ENCODE measurements at places on chromosomes 5 and 9.
A peak's percentile ranks its signal among the peaks of the same experiment; 100 is the strongest.

- no peak for DNase-seq
These were observed 9.0 kb upstream of the RFX3 start for GRCh38 chr9:3534614-3535404.

DNA sequence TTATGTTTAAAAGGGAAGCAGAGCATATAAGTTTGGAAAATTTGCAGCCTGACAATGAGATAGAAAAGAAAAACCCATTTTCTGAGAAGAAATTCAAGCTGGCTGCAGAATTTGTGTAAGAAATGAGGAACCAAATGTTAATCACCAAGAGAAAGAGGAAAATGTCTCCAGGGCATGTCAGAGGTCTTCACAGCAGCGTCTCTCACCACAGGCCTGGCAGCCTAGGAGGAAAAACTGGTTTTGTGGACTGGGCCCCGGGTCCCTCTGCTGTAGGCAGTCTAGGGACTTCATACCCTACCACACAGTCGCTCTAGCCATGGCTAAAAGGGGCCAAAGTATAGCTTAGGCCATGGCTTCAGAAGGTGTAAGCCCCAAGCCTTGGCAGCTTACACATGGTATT, 32.1 kb upstream of the HSD17B4 start:
- no peak for DNase-seq

GRCh38 chr5:141431286-141431685, 979 bp downstream of the PCDHGA12 start:
- no peak for DNase-seq

GRCh38 chr9:124458441-124458840, 8.2 kb downstream of the ADGRD2 start:
- no peak for DNase-seq

- DNase-seq: peak; percentile 39
These were observed 14.2 kb upstream of the AGGF1 start for GRCh38 chr5:77015938-77016569.

DNA sequence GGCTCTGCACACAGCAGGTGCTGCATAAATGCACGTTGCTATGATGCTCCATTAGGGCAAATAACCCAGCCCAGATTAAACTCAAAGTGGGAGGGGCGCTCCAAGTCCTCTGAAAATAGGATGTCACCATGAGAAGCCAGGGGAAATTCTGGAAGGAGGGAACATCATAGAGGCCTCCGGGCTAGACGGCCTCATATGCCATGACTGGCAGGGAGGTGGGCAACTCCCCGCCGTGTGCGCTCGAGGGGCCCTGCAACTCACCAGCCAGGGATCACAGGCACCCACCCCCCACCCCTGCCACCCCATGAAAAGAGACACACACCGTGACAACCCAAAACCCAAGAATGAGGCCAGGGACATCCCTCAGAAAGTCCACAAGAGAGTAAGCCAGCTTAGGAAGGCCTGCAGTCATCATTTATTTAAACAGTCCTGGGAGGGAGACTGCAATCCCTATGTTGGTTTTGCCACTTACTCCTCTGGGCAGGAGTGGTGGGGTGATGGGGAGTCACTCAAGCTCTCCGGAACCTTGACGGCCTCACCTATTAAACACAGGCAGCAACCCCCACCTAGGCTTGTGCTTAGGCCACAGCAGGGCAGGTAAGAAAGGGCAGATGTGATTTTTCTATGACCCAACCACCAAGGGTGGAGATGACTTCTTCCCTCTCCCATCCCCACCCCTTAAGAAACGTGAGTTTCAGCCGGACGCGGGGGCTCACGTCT, 4.0 kb downstream of the VAV2 start:
- no peak for DNase-seq

GRCh38 chr5:135714126-135714894, 120.2 kb upstream of the SLC25A48 start:
- DNase-seq: no peak

GRCh38 chr9:134502809-134503211, 138.8 kb upstream of the COL5A1 start:
- DNase-seq: no peak

- no peak for DNase-seq
These were observed 145.1 kb upstream of the TBCA start for GRCh38 chr5:77921094-77921768.

DNA sequence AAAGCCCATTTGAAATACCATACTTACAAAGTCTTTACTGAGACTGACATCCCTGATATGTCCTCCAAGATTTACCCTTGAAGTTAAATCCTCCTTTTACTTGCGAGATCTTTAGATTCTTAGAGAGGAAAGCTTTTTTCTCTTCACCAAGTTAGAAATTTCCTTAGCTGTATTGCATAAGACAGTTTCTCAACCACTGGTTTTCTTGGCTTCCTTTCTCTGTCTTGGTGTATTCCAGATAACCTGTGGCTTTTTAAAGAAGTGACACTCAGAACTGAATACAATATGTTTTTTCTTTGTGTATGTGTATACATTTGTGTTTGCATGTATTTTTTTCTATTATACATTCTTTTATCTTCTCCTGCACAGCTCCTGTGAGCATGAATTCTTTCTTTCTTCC, 65.0 kb downstream of the SNCAIP start:
- DNase-seq: no peak

GRCh38 chr5:40518485-40518917, 161.2 kb upstream of the PTGER4 start:
- DNase-seq: peak; percentile 50

GRCh38 chr5:68740226-68740910, 353.4 kb upstream of the SLC30A5 start:
- no peak for DNase-seq

DNA sequence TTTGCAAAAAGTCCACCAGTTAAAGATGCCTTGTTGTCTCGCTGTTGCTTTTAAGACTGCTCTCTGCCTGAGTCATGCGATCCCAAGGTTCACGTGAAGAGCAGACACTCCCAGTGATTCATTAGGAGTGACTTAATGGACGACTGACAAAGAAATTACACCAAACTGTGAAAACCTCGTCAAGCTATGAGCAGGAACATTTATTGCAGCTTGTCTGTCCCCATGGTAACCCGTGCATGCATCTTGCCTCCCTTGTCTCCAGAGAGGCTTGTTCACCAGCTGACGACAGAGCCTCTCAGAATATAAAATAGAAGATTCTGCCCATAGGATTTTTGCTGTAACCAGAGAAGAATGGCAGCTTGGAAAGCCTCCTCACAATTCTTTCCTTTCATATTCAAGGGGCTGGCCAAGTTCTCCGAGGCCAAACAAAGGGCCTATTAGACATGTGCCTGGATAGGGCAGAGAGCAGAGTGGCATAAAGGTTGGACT, 352.7 kb downstream of the SPOCK1 start:
- peak; percentile 80 for DNase-seq

- DNase-seq: no peak
These were observed 35.2 kb upstream of the PDE8B start for GRCh38 chr5:77175231-77175630.

DNA sequence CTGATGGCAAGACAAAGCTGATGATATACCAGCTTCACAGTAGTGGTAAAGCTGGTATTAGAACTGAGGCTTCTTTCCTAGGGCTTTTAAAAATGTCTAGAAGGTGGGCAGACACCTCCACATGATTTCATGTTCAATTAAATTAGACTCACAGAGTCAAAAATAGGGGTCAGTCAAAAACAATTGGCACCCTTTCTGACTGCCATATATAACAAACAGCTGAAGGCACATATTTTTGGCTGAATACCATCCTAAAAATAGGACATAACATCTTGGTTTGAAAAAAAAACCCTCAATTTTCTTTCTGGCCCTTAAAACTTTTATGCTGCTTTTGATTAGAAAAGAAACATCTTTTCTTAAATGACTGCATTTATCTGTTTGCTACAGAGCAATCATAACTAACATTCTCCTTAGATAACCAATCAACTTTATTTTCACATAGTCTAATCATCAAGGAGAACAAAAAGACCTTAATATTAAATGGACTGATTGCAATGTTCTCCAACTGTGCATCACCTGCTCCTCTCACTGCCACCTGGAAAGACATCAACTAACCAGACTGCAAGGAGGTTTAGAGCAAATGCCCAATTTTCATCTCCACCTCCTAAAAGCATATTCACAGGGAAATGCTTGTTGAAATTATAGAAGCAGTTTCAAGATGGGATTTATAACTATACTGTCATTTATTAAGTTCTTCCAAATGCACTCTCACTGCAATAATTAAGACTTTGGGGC, 3.2 kb downstream of the SGTB start:
- no peak for DNase-seq

GRCh38 chr9:93120846-93121315, 13.2 kb downstream of the NINJ1 start:
- DNase-seq: no peak

- DNase-seq: no peak
These were observed 126.1 kb upstream of the HAND1 start for GRCh38 chr5:154603953-154604679.

DNA sequence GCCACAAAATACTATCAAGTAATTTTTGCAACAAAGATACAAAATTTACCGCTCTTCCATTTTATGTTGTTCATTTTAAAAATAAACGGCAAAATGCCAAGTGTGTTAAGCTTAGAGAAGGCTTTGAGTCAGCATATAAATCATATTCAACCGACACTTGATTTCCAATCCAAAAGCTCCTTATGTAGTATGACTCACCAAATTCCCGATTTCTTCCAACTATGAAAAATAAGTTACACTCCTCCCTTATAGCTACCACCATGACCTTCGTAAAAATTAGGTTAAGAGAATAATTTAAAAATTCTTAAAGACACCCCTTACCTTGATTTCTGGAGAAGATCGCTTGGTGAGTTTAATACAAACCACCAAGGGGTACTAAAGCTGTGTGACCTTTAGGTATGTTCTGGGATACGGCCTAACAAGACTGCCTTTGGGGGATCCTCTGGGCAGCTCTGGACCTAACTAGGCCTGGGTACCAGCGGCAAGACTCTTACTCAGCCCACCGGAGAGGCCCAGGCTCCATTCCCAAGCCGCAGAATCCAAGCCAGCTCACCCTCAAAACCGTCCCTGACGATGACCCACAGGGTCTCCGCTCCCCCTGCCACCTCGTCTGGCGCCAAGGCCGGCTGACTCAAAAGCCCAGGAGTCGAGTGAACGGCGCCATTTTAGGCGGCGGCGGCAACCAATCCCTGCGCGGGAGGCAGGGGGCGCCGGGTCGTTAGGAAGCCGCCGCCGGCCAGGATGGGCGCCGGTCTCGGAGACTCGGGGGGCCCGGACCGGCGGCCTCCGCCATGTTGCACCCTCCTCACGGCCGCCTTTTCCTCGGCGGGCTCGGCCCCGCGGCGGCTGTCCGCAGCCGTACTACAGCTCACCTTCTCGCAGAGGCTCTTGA, 739 bp downstream of the PPP2CA start:
- DNase-seq: no peak

DNA sequence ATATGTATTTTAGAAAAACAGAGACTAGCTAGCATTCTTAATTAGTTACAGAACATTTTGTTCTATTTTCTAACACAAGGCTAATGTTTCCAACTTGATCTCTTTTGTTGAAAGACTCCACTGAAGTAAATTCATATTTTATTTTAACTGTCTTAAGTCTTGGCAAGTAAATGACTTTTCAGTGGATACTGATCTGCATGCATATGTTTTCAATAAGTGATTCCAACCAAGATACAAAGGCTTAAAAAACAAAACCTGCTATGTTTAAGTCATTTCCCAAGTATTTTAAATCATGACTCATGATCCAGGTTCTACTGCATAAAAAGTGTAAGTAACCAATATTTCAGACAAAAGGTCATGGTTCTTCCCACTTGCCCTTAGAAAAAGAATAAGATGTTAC, 5.7 kb downstream of the CDO1 start:
- DNase-seq: no peak

DNA sequence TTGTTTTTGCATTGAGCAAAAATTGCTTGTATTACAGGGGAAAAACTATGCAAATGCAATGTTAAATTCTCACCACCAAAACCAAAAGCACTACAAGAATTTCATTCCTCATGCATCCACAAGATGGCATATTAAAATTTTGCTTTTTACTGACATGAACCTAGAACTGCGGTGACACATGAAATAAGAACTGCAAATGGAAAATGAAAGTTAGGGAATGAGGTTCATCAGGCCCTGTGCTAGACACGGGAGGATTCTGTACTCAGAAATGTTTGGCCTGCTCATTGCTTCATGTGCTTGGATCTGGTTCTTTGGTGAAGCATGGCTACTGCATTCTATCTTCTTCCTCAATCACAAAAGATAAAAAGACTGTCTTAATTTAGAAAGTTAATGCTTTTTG, 9.1 kb upstream of the RFK start:
- DNase-seq: no peak

GRCh38 chr9:75116306-75116705, 28.0 kb downstream of the OSTF1 start:
- DNase-seq: no peak

GRCh38 chr9:135116881-135117280, 29.4 kb downstream of the OLFM1 start:
- no peak for DNase-seq

DNA sequence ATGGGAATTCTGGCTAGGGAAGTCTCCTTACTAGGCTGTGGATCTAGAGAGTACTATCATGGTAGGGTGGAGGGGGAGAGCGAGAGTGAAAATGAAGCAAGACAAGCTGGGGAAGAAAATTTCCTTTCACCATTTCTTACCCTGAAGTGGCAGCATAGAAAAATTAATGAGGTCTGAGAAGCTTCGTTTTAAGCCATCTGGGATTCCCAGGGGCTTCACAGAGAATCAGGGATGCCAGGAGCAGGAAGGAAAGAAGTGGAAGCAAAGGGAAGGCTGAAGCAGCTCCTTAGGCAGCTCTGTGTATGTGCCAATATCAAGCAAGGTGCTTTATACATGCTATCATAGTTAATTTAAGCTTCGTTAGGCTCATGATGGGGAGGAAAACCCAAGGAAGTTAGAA, 169.9 kb downstream of the ZSWIM6 start:
- DNase-seq: no peak

DNA sequence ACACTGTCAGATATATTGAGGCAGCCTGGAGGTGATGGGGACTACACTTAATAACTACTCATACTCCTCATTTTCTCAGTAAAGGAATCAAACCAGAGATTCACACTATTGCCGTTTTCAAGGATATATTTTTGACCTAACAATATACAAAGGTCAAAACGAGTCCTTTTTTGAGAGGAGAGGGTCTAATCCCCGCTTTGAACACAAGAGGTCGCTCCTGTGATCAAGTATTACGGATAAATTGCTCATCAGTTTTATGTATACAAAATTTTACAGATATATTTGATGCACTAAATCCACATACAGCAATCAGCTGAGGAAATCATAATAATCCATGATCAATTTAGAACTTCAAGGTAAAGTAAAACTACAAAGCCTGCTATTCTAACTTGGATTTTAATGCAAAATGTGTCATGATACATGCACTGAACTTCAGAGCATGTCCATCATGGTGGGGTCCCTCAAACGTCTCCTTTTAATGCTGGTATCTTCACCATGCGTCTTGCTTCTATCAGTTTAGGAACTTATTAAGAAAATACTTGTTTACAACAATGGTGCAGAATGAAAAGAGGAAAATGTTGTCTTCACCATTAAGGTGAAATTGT, 2.5 kb upstream of the ISL1 start:
- no peak for DNase-seq

DNA sequence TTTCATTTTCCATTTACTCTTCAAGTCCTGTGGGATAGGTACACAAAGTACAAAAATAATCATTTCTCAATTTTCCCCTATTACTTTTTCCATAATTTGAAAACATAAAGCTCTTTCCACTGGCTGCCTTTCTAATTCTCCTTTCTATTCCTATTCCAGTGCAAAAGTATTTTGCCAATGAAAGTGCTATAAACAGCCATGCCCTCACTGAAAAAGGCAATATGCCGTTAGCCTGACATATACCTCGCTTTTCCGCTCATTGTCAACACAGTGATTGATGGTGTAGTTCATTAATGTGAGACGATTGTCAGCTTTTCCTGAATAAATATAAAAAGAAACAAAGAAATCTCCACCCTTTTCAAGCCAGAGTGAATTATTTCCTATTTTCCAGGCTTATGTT, 97.5 kb downstream of the EBF1 start:
- no peak for DNase-seq
